ENCODE measurements at places on chromosomes 4 and X.

- DNase-seq = no peak
Observed at GRCh38 chr4:131509521-131509920, 1639.6 kb upstream of the PCDH10 start.

- no peak for DNase-seq
Observed at GRCh38 chrX:47579537-47579936, 2.7 kb upstream of the TIMP1 start.

- no peak for DNase-seq
Observed at GRCh38 chrX:44451056-44451455, 91.6 kb downstream of the FUNDC1 start.

DNA sequence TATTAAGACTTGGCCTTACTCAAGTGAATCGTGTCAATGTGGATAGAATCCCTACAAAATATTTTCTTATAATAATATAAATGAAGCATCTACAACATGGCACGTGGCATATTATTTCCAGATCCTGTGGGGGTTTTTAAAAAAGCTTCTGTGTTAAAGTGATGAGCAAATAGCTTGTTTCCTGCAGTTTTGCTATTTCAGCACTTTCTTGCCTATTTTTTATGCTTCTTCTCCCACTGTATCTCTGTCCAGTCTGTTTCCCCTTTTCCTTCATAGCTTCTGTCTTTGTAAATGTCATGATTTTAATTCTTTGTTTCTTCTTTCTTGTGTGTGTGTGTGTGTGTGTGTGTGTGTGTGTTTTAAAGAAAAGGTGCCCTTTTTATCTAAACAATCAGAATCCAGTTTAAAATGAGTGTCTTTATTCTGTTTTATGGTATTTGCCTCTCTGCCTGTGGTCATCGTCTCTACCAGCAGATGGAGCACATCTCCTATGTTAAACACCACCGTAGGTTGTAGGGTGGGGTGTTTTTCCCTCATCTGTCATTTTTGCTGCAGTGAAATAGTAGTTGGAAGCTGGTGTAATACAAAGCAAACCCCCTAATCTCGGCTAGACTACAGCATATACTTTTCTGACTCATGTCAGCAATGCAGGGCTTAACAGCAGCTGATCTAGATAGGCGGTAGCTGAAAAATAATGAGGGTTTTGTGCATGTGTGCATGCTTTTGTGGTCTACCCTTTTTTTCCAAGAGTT lies 33.1 kb downstream of the FTHL17 start:
- no peak for DNase-seq

DNA sequence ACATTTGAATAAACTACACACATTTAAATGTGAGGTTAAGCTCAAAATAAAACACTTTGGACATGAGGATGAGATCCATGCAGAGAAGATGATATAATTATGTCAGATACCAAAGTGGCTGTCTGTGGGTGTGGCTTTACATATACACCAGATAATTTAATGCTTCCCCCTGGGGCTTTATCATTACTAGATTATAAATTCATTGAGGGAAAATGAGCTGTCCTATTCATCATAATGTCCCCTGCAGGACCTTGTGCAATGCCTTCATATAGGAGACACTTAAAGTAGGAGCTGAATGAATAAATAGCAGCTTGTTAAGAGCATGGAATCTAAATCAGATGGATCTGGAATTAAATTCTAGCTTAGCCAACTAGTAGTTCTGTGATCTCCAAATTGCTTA lies 49.7 kb downstream of the OTC start:
- DNase-seq = no peak

GRCh38 chrX:132413459-132413858 lies 75.4 kb downstream of the MBNL3 start:
- no peak for DNase-seq

DNA sequence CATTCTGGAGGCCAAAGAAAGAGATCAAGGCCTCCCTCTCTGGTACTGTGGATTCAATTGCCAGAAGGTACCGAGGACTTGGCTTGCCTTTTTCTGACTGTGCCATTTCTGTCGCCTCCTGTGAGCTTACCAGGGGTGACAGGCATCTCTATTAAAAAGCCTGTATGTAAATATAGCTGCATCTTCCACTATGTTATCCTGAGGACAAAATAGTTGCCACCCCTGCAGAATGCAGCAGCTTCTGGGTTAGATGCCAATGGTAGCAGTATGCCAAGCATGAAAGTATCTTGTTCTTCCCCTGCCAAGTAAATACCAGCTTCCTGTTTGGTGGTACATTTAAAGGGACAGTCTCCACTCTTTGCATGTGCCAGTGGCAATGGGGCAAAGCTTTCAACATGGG lies 10.7 kb downstream of the TRPC5OS start:
- no peak for DNase-seq

DNA sequence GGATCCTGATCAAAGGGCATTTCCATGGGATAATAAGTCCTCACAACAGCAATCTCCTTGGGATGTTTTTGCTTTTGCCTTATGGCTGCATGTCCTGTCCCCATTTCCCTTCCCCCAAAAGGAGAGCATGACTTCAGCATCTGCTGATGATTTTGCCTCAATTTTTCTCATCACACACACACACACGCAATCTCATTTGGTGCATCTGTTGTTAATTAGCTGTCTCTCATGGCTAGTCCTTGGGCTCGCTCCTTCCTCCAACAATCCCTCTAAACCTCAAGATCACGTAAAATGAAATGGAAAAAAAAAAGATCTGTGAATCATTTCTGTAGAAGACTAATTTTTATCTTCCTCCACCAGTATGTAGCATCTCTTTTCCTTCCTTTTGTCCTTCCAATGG lies 153.6 kb downstream of the RBMX2 start:
- no peak for DNase-seq

DNA sequence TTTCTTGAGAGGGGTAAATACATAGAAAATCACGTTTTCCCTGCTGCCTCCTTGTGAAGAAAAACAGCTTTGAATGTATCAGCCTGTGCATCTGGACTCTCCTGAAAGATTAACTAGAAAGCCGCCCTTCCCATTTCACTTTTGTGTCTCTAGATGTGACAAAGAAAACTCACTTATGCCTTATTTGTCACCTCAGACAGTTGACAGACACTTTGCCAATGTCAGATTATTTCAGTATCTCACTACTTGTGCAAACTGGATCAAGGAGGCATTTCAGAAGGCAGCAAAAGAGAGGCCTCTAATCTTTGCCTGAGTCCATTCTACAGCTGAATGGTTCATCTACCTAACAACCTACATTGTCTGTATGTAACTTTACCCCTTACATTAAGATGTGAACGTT lies 754.9 kb downstream of the RPA4 start:
- DNase-seq = no peak

GRCh38 chrX:129701624-129702069 lies 37.1 kb upstream of the XPNPEP2 start:
- no peak for DNase-seq

DNA sequence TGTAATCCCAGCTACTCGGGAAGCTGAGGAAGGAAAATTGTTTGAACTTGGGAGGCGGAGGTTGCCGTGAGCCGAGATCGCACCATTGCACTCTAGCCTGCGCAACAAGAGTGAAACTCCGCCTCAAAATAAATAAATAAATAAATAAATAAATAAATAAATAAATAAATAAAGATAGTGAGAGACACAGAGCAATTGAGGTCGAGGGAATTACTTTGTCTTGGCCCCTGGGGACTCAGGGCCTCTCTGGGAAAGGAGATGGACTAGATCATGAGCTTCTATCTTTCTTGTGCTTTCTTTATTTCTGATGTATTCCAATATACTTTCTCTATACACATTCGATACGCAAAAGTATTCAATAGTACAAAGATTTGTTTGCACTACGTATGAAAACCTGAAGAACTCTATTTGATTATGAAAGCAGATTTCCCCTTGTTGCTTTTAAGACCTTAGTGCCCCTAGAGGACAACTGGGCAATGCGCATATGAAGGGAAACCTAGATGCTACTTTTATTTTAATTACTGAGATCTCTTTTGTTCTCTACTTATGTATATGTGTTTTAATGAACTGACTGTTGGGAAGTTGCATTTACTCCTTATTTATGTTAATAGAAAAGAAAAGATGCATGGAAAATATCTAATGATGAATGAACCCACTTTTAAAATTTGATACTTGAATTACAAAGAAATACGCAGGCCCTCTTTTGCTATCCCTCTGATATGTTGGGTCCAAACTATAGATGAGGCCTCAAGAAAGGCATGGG lies 12.8 kb upstream of the ELOVL6 start:
- DNase-seq = no peak

DNA sequence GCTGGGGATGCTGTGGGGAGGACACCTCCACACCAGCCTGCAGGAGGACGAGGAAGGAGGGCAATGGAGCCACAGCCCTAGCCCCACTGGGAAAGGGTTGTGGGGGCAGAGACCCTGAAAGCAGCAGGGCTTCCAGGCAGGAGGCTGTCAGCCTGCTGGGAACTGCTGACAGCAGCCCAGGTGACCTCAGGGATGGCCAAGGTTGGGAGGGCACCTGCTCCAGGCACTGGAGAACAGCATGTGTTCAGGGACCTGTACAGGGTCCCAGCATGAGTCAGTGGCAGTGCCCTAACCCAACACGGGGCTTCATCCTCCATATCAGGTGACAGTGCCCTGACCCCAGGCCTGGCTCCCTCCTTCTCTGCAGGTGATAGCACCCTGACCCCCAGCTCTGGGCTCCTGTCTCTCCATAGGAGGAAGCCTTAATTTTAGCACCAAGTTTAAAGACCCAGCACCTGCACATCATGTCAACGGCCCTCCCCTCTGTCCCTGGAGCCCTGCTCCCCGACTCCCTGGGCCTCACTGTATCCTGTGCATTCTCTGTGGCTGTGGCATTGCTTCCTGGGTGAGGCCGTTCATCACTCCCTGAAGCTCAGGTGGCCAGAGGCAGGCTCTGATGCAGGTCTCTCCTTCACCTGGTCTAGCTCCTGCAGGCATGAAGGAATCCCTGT lies 66.3 kb downstream of the CRMP1 start:
- no peak for DNase-seq

DNA sequence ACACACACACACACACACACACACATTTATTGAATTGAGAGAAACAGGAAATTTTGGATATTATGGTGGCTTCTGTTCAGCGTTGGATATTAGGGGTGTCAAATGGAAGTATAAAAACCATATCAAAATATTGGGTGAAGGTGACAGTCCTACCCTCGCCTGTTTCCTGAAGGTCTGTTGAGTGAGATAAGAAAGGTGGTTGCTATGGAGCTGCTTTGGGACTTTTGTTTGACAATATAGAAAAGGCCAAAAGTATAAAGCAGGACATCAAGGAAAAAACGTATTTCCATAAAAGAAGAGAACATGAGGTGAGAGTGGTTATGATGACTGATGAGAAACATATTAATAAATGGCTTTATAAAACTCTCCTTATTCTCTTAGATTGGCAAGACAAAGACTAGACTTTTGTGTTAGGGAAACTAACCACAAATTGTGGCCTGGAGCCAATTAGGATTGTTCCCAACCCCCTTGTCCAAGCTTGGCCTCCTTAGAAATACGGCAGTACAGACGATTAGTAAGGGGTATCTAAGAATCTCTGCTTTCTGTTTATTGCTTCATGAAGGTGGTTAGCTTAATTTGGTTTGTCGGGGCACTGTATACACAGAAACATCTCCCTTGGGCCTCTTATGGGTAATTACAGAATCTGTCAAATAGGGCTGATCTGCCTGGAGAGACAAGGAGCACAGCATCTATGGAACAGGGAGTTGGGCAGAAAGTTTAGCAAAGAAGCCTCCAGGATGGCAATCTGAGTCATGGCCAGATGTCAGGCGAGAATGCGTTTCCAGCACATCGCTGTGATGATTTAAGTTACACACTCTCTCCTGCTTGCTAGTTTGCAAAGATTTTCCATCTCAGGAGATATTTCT lies 198.0 kb downstream of the CBR4 start:
- DNase-seq = no peak

DNA sequence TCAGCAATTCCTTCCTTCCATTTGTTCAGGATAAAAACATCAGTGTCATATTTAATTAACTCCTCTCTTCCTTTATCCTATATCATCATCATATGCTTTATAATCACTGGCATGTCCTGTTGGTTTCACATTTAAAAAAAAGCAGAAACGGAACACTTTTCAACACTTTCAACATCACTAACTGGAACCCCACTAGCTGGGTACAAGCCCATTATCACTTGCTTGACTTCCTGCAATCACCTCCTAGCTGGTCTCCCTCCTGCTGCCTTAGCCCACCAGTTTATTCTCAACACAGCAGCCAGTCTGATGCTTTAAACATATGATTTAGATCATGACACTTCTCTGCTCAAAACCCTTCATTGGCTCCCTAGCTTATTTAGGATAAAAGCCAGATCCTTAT lies 116.4 kb upstream of the LSM6 start:
- DNase-seq = no peak

- no peak for DNase-seq
Observed at GRCh38 chr4:144716778-144717177, 70.8 kb downstream of the HHIP start.

DNA sequence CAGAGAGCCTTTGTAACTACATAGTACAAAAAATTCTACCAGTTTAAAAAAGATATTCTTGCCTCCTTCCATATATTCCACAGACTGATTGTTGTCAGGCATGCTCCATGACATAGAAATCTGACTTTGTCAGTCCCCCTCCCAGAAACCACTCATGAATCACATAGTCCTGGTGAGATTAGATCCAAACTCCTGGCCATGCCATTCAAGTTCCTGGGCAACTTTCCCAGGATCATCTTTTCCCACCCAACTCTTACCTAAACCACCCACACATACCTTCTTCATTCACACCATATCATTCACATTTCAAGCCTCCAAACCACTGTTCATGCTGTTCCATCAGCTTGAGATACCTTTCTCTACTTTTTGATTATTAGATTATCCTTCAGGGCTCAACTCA lies 46.4 kb downstream of the SLC16A2 start:
- DNase-seq = no peak

DNA sequence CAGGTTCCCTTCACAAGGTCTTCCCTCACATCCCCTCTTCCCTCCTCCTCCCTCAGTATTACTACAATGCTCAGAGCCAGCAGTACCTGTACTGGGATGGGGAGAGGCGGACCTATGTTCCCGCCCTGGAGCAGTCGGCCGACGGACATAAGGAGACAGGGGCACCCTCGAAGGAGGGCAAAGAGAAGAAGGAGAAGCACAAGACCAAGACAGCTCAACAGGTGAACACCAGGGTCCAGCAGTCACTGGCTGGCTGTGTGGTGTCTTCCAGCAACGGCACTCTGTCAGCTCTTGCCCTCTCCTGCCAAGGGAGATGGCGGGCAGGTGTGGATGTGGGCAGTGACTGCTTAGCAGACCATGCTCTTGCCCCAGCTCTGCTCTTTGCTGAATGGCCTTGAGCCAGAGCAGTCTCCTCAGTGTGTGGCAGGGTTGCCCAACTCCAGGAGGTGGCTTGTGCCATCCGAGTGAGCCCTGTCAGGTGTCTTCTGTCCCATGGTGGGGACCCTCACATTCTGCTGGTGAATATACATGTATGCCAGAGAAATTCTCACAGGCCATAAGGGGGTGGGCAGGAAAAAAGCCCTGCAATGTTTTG lies 11.4 kb upstream of the UBA1 start:
- DNase-seq = no peak

- DNase-seq = no peak
Observed at GRCh38 chrX:13540602-13541001, 28.8 kb upstream of the EGFL6 start.

GRCh38 chr4:171956678-171957077 lies 143.5 kb downstream of the GALNTL6 start:
- no peak for DNase-seq

Data from AG04449 (cell line).